Stimulated activated CD8-positive, alpha-beta memory T cell treated with anti-CD3 and anti-CD28 coated beads, Interleukin-2, amount 100 ng/mL, for 1 hour (primary cell): ENCODE measurements at places on chromosomes 6 and 20.

- DNase-seq: no peak
Observed at GRCh38 chr20:60505423-60505822, 547.2 kb downstream of the CDH26 start.

DNA sequence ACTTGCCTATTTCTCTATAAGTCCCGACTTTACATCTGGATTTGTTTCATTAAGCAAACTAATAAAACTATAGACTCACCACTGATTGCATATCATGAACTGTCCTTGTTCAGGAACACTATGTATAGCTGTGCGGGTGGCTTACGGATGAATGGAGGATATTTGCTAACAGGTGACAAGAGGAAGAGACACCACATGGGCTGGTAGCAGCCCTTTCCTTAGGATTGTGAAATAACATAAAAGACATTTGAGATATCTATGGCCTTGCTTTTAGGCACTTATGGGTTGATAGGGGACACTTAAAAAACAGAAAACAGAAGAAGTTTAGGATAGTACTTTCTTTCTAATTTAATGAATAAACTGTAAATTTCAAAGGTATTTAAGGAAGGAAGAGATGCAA is 5.0 kb upstream of the CAP2 start:
- DNase-seq: no peak

GRCh38 chr6:147447835-147448611 is 60.5 kb upstream of the SAMD5 start:
- no peak for DNase-seq

DNA sequence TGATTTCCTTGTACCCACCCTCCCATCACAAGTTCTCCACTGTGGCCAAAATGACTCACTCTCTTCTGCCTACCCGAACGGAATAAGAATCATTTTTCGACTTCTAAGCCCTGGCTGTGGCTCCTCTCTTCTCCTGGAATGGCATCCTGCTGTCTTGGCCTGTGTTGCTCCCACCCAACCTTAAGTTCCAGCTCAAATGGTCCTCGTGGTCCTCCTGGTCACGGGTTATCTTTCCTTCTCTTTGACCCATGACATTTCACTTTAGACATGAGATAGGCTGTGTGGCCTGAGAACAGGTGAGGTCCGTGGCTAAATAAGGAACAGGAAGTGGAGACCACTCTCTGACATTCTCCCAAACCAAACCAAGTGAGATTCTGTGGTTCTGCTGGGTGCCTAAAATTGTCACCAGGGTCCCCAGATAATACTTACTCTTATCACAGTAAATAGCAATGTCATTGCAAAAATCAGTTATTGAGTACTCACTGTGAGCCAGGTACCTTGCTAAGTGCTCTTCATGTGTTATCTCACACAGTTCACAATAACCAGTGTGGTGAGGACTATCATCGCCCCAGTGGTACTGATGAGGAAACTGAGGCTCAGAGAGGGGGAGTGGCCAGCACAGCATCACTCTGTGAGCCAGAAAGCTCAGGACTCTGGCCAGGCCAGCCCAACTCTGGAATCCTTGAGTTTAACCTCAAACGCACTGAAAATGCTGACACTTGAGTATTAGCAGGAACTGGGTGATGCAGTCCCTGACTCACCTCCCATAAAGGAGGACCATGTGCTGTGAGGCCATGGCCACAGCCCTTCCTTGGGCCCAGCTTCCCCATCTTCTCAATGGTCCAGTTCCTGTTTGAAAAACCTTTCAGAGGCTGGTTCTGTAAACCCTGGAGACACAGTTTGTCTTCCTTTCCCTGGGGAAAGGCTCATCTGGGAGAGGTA is 74.8 kb upstream of the SIRPA start:
- DNase-seq: no peak

GRCh38 chr6:149122850-149123821 is 194.4 kb upstream of the TAB2 start:
- no peak for DNase-seq

DNA sequence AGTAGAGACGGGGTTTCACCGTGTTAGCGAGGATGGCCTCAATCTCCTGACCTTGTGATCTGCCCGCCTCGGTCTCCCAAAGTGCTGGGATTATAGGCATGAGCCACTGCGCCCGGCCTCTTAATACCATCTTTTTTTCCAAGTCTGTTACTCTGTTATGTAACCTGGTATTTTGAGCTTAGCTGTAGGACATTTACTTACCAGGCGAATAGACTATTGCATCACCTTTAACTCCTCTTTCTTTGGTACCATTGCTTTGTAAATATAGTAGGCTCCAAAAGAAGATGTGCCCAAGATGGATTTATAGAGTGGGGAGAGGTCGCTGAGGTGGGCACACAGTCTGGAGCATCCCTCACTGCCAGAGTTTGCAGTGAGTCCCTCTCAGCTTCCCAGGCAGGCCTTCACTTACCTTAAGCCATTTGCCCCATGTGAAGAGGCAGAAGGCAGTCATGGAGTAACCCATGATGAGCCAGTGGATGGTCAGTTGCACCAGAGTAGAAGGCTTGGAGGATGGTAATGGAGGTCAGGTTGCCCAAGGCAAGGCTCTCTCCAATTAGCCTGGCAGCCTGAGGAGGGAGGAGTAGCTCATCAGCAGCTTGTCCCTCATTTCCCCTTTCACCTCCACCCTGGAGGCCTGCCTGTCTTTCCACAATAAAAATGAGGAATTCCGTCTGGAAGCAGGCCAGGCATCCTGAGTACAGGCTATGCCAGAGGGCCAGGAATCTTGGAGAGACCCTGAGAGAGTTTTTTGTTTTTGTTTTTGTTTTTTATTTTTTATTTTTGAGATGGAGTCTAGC is 9.7 kb downstream of the TIAM2 start:
- DNase-seq: no peak

- DNase-seq: no peak
Observed at GRCh38 chr6:116408491-116408890, 37.7 kb downstream of the DSE start.

- peak; percentile 36 for DNase-seq
Observed at GRCh38 chr20:45311589-45312211, 3.6 kb upstream of the MATN4 start.

DNA sequence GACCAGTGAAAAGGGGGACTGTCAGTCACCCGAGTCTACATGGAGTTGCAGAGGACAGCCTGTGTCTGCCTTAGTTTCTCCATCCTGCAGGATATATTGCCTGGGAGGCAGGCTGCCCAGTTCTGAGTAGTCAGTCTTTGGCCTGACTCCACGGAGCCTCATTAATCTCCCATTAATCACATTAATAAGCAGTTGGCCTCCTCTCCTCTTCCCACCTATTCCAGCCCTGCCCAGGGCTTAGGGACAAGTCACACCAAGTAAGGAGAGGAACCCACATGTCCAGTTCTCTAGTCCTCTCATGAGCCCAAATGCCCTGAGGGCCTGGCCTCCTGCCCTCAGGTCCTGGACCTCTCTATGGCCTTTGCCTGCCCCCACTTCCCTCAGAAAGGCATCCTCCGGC is 1.3 kb upstream of the MUCL3 start:
- no peak for DNase-seq

- no peak for DNase-seq
Observed at GRCh38 chr6:150372051-150372450, 3.2 kb downstream of the IYD start.

DNA sequence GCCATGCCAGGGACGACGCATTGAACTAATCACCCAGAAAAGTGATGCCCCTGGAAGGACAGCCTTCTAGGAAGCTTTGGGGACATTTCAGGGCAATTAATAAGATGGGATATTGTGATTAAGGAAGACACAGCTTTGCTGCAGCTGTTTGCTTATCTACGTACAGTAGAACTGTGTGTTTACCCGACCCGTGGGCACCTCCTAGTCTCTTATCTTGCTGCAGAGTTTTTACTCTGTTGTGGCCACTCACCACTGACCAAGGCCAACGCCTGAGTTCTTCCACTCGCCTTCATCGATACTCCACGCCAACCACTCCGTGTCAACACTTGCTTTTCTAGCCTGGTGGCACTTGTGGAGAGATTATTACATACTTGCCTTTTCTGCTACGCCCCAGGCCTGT is 105.9 kb upstream of the MLN start:
- DNase-seq: no peak

- no peak for DNase-seq
Observed at GRCh38 chr6:160367798-160368547, 19.8 kb downstream of the SLC22A3 start.

- DNase-seq: no peak
Observed at GRCh38 chr6:166473886-166474571, 91.3 kb upstream of the MPC1 start.

DNA sequence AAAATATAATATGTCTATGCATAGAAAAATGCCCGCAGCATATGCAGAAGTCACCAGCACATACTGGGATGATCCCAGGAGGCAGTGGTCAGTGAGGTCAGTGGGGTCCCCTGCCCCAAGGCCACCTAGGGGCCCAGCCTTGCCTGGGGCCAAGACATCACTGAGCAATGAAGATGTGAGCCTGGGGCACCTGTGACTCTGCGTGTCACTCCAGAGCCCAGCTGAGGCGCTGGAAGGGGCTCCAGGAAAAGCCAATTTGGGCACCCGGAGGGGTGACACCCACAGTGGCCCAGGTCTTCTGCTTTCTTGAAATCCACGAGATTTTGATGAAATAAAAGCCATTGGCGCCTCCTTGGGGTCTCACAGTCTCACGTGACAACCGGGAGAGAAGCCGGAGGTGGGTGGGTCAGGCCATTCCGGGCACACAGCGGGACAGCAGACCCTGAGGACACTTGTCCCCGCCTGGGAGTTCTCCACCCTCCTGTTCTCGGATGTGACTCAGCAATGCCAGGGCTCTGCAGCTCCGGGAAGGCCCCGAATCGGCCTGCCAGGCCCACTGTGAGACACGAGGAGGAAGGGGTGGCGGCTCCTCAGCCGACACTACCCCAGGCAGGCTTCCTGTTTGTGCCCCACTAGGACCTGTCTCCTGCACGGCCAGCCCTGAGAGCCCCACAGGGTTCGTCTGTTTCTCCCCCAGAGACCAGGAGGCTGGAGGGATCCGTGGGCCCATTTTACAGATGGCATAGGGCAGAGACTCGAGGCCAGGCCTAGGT is 24.4 kb upstream of the SLCO4A1 start:
- peak; percentile 34 for DNase-seq

- no peak for DNase-seq
Observed at GRCh38 chr6:28446818-28447511, 3.7 kb upstream of the ZSCAN23 start.

DNA sequence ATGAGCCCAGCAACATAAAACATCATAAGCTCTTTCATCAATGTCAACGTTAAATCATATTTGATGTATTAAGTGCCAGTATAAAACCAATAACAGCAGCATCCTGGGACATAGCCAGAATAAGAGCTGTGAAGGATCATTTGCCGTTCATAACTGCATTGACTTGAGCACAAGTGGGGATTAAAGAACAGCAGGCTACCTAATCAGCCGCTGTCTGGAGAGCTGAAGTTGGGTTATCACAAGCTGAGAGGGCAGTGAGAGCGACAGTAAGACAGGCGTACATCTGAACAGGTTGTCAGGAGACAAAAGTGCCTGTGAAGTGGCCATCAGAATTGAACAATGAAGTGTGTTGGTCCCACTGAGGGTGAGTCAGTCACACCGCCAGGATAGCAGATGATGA is 269.6 kb downstream of the GRIK2 start:
- no peak for DNase-seq

DNA sequence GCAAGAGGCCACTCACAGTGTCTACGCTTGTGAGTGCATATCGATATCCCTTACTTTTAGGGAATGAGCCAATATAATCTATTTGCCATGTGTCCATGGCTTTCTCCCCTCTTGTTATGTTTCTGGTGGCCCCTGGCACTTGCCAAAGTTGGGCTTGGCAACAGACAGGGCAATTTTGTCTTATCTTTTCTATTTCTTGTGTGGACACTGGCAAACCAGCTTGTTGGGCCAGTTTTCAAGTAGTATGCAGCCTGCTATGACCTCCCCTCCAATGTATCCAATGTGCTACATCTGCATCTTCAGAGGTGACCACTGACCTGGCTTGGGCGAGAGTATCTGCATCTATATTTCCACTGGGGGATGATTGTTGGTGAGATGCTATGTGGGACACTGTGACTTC is 29.2 kb downstream of the GSTA2 start:
- no peak for DNase-seq

GRCh38 chr6:36297511-36297910 is 27.7 kb downstream of the PNPLA1 start:
- DNase-seq: no peak

DNA sequence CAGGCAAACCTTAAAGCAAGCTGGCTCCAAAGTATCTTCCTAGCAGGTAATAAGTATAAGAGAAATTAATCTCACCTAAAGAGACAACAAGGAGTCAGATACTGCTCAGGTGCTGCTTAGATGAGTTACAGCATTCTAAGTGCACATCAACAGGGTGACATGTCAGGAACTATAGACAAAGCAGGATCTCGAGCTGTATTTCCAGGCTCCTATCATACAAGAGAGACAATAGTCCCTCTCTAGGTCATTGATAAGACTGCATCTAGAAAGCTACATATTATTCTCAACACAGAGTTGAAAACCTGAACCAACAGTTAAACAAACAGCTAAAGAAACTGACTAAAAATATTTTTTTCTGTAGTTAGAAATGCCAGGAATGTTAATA is 3.9 kb downstream of the PTPRK start:
- DNase-seq: no peak

DNA sequence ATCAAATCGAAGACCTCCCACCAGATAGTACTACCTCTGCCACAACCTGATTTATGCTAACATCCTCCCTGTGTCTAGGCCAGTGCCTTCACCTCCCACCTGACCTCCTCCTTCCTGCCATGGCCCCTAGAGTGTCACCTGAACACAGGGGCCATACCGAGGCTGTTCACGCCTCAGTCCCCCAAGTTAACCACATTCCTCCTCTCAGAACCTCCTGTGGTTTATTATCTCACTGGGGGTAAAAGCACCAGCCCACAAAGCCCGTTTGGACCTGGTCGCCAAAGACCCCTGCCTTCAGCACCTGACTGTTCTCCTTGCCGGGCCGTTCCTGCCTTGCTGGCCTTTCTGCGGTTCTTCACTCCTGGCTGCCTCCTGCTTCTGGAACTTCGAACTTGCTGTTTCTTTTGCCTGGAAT is 13.7 kb downstream of the MAS1 start:
- no peak for DNase-seq

DNA sequence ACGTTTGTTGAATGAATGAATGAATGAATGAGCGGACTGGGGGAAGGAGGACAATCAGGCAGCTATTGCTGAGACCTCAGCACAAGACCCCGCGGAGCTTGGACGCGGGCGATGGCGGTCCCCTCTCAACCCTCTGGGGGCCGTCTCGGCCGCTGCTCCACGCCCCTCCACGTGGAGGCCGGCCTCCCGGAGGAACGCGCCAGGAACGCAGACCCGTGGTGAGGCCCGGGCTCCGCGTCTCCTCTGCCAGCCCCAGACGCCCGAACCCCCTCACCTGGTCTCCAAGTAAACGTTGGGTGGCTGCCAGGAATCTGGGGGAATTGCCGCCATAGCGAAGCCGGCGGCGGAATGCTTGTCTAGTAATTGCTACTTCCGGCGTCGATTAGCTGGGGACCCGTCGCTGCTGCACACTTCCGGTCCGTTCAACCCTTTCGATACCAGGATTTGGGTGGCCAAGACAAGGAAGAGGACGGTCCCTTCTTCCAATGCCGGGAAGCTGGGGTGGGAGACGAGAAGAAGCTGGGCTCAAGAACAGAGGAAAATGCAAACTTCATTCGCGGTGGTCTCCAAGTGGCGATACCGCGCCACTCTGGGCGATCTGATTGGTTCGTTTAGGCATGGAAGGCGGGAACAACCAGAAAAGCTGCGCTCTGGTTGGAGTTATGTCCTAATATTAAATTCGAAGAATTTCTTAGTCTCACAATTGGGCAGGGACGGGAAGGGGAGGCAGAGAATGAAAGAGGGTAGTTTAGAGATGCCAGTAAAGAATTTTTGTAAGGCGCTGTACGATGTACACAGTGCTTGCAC is at the start of gene PPIL1:
TSS of gene PPIL1 (minus strand) at position 361 of the 807 bp plus-strand sequence. CDS start at position 330, 31 bp downstream.
- peak; percentile 74 for DNase-seq
